Mesenchymal stem cell (in vitro differentiated cells and primary cell): ENCODE measurements at places on chromosomes 3 and 15.
A peak's percentile ranks its signal among the peaks of the same experiment; 100 is the strongest.

- no peak for DNase-seq
Measured at GRCh38 chr15:29939404-29939803, 117.1 kb upstream of the TJP1 start.

DNA sequence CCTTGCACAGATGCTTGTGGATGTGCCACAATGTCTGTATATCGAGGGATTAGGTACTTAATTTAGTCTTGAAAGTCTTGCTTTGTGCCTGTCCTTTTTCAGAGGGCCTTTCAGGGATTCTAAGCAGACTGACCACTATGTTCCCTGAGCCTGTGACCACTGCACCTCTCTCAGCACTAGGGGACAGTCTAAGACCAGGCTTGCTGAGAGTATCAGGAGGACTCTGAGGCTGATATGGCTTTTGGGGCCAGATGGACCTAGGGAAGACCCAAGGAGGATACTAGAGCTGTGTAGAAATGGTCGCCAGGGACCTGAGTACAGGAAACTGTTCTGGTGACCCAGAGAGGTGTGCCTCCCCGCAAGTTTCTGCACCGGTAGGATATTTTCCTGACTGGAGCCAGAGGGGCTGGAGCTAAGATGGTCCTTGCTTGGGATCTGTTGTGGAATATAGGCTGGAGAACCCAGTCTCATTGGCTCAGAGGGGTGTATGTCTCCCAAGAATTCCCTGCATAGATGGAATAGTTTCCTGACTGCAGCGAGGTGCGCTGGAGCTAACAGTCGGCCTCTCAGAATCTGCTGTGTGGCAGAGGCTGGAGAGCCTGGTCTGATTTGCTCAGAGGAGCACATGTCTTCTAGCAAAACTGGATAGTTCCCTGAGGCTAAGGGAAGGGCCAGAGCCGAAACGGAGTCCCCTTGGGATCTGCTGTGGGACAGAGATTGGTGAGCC lies 213.2 kb upstream of the DCBLD2 start:
- peak; percentile 64 for DNase-seq

GRCh38 chr3:169497567-169498257 lies 165.8 kb downstream of the MECOM start:
- no peak for DNase-seq

DNA sequence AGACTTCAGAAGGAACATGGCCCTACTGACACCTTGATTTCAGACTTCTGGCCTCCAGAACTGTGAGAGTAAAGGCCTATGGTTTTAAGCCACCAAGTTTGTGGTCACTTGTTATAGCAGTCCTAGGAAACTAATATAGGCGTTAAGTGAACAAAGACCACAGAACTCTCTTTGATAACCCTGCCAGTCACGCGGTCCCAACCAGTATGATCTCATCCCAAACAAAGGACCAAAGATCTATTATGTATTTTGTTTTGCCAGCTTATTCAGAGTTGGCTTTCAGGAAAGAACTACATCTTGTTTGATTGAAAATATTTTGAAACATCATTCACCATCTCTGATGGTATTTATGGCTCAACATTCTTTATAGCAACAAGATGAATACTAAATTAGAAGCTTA lies 294.4 kb upstream of the SLCO3A1 start:
- no peak for DNase-seq

DNA sequence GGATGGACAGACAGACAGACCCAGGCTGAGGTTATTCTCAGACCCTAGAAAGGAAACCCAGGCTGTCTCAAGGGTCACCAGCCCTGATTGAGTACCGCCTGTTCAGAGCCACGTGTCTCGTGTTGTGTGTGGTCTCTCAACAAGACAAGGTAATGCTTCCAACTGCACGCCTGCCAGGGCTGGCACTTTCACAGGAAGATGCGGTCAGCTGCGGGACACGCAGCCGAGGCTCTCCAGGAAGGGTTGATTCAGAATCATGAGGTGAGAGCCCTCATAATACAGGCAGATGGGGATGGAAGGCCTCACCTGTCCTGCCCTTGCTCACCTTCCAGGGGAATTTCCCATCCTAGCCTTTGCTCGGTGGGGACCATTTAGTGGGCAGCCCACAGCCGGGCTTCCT lies 81.4 kb downstream of the TOP2B start:
- DNase-seq, result no peak

GRCh38 chr3:151384741-151385174 lies at the start of gene P2RY12:
TSS of gene P2RY12 (minus strand) at chr3:151384753. CDS start at chr3:151338845, 45,908 bp downstream.
- no peak for DNase-seq

GRCh38 chr3:142889212-142890014 lies 530 bp upstream of the PCOLCE2 start:
- no peak for DNase-seq

- no peak for DNase-seq
Measured at GRCh38 chr3:194585880-194586281, 47.3 kb downstream of the TMEM44 start.

- no peak for DNase-seq
Measured at GRCh38 chr15:58587486-58587885, 155.7 kb downstream of the LIPC start.

DNA sequence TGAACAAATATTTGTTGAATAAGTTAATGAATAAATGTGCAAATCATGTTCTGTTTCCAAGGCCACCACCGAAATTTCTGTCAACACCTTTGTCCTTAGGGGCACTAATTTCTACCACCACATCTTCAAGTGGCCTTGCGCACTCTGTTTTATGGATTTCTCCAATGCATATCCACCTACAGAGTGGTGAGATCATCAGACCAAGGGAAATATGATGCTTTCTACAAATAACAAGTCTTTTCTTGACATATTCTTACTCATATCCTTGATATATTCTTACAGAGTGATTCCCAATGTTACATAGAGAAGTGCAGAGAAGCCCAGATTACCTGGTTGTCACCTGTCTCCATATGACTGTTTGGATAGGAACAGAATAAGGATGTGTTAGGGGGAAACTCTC lies 36.1 kb upstream of the TMCO5A start:
- DNase-seq, result no peak

DNA sequence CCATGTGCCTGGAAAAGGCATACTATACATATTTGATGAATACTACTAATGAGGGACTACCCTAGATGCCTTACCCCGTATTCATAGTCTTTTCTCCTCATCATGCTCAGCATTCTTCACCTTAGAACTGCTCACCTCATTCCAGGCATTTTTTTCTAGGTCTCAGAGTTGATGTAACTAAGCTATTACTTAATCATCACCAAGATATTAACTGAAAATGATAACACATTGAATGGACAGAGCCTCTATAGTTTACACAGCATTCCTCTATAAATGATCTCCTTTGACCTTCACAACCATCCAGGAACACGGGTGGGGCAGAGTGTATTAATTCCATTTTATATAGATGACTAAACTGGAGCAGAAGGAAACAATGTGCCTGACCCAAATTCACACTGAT lies 174.1 kb upstream of the DPH6 start:
- no peak for DNase-seq

- no peak for DNase-seq
Measured at GRCh38 chr3:178397202-178397601, 139.0 kb upstream of the KCNMB2 start.

GRCh38 chr3:193805448-193805847 lies 212.4 kb downstream of the OPA1 start:
- peak; percentile 83 for DNase-seq

DNA sequence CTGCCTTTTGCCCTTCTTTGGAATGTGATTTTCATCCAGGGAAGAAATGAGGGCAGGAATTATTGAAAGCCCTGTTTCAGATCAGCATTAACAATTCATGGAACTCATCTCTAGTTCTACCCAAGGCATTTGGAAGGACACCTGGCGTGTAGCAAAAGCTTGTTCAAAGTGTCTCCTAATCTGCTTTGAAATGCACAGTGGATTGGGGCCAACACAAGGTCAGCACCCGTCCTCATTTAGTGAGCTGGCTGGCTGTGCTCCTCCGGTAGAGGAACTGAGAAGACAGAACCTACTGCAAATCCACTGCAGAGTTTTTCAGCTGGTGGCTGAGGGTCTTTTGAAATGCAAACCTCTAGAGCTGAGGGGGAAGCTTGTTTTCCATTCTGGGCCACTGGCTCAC lies 141.6 kb upstream of the STT3B start:
- DNase-seq, result no peak

- DNase-seq, result no peak
Measured at GRCh38 chr3:30500666-30501399, 105.6 kb upstream of the TGFBR2 start.

DNA sequence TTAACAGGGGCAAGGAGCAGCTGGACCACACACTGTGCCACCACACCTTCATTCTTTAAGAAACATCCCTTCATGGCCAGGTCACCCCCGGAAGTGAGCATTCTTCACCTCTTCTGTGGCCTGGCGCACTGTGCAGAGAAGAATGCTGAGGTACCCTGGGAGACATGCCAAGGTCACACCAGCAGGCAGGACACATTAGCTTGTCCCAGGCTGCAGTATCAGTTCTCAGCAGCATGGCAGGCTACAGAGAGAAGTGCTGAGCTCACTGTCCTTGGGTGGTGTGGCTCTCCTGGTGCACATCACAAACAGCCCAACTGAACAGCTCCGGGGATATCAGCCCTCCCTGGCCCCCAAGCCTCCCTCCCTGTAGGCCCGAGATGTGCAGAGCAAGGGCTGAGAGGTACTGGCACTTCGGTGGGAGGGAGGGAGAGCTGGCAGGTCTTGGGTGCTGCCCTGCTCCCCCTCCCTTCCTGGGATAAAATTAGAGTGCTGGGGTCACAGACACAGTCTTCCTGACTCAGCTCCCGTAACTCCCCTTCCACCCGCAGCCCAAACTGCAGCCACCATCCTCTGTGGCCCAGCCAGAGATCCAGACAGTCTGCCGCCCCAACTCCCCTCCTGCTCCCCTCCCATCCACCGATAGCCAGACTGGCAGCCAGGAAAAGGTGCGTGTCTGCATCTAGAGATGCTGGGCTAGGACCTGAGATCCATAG lies 13.4 kb downstream of the SEMA7A start:
- no peak for DNase-seq

GRCh38 chr3:129855170-129855831 lies 38.2 kb downstream of the TMCC1 start:
- no peak for DNase-seq

- DNase-seq, result peak; percentile 24
Measured at GRCh38 chr3:129058441-129059200, 2.0 kb upstream of the GP9 start.

GRCh38 chr15:29736744-29737020 lies 85.6 kb downstream of the TJP1 start:
- no peak for DNase-seq

- DNase-seq, result peak; percentile 95
Measured at GRCh38 chr3:45972534-45973402, 22.9 kb downstream of the FYCO1 start.

DNA sequence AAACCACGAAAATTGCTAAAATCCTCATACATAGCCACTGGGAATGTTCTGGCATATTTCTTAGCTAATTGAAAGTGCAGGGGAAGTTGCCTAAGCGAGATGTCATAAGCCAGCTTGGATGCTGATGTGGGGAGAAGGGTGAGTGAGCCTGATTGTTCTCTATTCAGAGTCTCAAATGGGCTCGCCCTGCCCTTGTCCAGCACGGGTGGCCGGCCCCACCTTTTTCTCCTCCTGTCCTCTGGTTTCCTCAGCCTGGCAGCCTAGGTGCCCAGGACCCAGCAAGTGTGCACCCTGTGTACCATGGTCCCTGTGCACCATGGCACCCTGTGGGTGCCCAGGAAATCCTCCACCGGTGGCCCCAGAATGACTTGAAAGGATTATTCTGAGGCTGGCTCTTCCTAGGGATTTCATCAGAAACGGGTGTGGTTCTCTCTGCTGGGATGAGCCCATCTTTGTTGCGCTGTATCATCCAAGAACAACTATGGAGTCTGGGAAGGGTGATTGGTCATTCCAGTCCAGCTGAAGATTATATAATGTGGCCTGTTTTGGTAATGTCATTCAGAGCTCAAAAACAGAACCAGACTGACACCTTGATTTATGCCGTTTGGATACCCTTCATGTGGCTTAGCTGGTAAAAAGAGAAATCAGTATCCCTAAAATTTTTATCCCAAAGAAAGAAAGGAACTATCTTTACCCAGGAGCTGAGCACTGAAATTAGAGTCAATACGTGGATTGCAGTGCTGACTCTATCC lies 150.8 kb upstream of the BHLHE40 start:
- DNase-seq, result peak; percentile 38

DNA sequence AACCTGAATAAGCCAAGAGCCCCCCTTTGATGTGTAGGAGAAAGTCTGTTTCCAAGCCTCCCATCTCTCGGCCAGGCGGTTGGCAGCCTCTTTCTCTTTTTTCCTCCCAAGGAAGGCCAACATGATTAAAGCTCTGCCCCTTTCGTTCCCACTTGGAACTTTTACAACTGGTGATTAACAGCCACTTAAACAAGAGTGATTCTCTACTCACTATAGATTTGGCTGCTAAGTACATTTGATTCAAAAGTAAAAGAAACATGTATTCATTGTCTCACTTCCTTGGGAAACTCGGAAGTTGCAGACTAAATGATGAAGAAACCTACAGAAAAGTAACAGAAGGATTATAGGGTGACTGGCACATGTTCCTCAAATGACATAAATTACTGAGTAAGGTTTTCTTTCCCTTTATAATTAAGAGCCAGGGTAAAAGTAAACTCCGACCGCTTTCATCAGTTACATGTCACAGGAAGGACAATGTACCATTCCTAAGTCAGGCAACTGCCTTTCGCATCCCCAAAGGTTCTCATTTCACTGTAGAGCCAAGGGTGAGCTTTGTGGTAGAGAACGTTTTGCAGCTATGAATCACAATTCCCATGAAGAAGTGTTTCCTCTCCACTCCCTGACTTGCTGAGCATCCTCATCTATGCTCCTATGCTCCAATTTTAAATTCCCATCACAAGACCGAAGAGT lies 72.7 kb downstream of the MB21D2 start:
- peak; percentile 70 for DNase-seq

- DNase-seq, result no peak
Measured at GRCh38 chr3:17300441-17300840, 415.7 kb downstream of the PLCL2 start.

- no peak for DNase-seq
Measured at GRCh38 chr15:92328207-92328606, 65.5 kb upstream of the ST8SIA2 start.

DNA sequence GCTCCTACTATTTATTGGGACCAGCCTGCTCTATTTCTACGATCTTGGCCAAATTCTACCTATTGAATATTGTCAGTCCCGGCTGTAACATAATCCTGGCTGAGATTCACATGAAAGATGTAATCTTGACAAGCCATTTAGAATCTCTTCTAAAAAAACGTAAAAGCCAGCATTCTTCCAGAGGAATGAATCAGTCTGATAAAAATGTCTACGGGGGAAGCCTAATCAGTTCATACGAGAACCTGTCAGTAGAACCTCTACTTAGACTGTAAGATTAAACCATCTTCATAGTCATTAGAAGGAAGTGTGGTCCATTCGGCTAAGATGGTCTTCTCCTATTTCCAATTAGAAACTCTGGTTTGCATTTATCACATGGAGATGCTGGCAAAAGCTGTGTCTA lies 147.2 kb upstream of the WNT5A start:
- no peak for DNase-seq

DNA sequence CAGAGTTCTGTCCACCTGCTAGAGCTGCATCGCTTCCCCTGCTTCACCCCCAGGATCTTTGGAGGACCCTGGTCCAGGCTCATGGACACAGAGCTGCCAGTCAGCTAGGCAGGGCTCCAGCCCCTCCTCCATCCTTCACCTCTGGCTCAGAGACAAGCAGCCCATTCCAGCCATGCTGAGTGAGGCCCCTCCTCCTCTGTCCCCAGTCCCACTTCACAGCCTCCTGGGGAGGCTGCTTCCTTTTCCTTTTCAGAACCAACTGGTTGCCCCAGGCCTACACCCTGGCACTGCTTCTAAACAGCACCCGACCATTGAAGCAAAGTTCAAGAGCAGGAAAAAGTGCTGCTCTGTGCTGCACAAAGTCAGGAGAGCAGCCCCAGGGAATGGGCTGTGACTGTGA lies 22.2 kb downstream of the IQSEC1 start:
- DNase-seq, result no peak

- DNase-seq, result no peak
Measured at GRCh38 chr3:107275511-107275910, 101.7 kb upstream of the CCDC54 start.
